Aorta (tissue), 5 donors: ENCODE measurements at places on chromosomes 12 and 14.

- no peak for DNase-seq
Measured at GRCh38 chr14:32727832-32728231, 210.8 kb upstream of the NPAS3 start.

GRCh38 chr14:70422538-70422937, 5.6 kb upstream of the SYNJ2BP start:
- no peak for DNase-seq

DNA sequence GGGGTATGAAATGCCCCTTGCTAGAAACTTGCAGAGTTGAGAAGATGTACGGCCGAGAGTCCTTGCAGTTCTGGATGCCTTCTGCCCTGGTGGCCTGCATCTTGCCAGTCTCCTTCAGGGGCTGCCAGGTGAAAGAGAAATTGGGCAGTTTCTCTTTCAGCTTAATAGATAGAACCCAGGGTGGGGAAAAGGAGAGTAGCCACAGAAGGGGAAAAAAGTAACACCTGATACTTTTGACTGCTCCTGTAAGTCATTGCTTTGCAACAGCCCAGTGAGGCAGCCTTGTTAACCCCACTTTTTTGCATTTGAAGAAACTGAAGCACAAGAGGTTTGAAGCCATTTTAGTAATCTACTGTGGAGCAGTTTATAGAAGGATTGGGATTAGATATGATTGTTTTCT, 27.6 kb downstream of the TDP1 start:
- DNase-seq = no peak

GRCh38 chr14:104585966-104586697, 6.6 kb downstream of the C14orf180 start:
- DNase-seq = peak; percentile 86

DNA sequence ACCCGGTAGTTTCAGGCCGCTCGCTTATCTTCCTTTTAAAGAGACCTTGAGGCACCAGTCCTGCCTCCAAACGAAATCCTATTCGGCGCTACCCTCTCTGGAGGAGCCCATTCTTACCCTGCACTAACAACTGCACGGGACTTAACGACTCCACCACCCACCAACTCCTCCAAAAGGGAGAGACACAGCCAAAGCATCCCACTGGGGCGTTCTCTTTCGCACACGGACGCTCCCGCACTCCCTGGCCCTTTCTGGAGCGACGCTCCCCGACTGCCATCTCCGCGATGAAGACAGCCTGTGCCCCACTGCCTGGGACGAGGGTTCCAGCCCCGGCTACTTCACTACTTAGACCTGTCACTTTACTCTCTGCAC, 650 bp downstream of the GALC start:
- peak; percentile 40 for DNase-seq

- DNase-seq = no peak
Measured at GRCh38 chr12:48454667-48455066, 17.7 kb upstream of the ANP32D start.

GRCh38 chr12:33602515-33602914, 162.9 kb upstream of the SYT10 start:
- DNase-seq = no peak

DNA sequence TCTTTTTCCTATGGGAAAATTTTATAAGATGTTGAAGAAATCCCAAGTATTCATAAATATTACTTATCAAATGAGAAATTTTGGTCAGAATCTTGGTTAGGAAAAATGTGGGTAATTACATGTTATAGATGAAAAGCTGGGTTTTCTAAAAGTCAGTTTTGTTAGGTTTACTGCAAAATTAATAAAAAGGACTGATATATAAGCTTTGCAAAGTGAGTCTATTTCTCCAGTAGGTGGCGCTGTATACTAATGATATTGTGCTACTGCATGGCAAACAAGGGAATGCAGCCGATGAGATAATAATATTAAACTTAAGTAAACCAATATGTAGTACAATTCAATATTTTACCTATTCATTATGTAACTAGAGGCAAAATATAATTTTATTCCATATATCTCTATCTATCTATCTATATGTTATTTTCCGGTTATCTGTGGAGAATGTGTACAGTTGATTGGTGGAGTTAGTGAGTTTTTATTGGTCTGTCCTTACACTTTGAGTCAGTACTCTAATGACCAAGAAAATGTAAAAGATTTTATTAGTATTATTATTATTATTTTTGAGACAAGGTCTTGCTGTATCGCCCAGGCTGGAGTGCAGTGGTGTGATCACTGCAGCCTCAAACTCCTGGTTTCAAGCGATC, 32.9 kb downstream of the MIPOL1 start:
- DNase-seq = no peak

DNA sequence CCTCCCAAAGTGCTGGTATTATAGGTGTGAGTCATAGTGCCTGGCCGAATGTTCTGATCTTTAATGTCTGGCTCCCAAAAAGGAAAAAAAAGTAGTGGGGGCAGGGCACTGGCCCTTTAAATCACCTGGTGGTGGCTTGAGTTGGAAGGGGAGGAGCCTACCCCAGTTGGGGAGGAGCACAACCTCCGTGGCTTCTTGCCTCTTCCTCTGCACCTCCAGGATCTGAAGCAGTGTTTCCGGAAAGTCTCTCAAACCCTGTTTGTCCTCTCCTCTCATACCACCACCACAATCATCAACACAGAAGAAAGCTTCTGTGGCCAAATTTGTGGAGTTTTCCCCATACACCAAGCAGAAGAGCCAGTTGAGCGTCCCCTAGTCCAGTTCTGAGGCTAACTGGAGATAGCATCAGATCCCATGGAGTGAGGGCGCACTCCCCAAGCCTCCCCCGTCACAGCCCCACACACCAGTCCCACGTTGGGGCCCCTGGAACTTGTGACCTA, 24.3 kb upstream of the RCOR1 start:
- DNase-seq = no peak

GRCh38 chr12:13163868-13164635, 32.5 kb upstream of the EMP1 start:
- DNase-seq = no peak

GRCh38 chr12:46177025-46177424, 91.8 kb downstream of the SLC38A1 start:
- DNase-seq = no peak

- peak; percentile 96 for DNase-seq
Measured at GRCh38 chr14:50045039-50045711, 71.2 kb downstream of the VCPKMT start.

DNA sequence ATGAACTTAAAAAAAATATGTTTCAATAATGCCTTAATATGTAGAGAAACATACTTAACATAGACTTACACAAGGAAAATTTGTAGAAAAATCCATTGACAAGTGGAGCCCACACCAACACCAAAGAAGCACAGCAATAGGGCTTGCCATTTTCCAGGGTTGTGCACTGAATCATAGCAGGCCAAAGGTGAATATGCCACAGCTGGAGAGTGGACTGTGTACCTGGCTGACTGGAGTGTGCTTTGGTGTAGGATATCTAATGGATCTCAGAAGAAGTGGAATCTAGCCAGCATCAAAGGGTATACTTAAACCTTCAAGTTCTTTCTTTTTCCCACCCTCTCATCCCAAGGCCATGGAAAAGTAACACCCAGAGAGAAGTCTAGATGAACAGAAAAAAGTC, 4.8 kb downstream of the RPL10L start:
- DNase-seq = no peak

DNA sequence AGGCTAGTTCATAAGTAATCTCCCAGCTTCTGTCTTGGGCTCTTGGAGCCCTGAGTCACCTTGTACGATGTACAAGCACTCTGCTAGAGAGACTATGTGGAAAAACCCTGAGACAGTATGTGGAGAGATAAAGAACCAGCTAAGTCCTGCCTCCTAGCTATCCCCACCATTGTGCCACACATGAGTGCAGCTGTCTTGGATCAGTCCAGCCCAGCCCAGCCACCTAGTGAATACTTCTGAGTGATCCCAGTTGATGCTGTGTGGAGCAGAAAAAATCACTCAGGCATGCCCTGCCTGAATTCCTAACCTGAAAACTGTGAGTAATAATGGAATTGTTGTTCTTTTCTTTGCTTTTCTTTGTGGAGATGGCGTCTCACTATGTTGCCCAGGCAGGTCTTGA, 5.1 kb upstream of the SERPINA6 start:
- no peak for DNase-seq

GRCh38 chr12:56020423-56021184, at the start of gene IKZF4:
Gene IKZF4 (plus strand): TSS chr12:56021043. CDS start chr12:56021494, 451 bp downstream.
- peak; percentile 72 for DNase-seq

DNA sequence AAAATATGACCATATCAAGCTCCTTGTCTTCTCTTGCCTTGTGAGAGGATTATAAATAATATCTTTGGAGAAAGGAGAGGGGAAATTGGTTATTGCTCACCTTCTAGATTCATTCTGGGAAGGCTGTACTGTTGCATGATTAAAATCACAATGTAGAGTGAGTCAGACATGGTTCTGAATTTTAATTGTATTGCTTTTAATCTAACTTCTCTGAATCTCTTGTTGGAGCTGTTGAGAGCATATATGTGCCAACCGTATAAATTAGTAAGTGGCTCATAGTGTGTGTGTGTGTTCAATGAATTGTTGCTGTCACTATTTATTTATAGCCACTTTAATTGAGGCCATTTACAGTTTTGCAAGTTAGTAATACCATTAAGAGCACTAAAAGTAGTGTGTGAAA, 56.1 kb downstream of the KCNJ8 start:
- no peak for DNase-seq

- DNase-seq = no peak
Measured at GRCh38 chr12:10178821-10179220, at the start of gene TMEM52B. Gene TMEM52B (plus strand): TSS chr12:10179032. CDS start chr12:10179575, 543 bp downstream.

DNA sequence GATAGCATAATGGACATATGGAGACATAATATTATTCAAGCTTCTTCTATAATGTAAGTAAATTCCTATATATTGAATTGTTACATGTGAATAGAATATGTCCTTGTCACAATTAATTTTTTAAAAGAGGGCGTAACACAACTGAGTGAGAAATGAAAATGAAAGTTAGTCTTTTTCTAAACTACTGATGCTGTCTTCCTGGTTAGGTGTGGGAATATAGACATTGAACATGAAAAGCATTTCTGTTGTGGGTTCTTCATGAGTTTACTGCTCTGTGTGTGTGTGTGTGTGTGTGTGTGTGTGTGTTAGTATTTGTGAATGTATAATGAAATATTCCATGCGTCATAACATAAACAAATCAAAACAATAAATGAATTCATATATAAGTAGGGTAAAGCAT, 40.5 kb upstream of the RTL1 start:
- no peak for DNase-seq

- DNase-seq = no peak
Measured at GRCh38 chr12:129103231-129103630, 250.0 kb downstream of the GLT1D1 start.

- no peak for DNase-seq
Measured at GRCh38 chr12:76864791-76865400, 13.9 kb downstream of the CSRP2 start.

GRCh38 chr12:87039536-87039935, 783.3 kb upstream of the MGAT4C start:
- no peak for DNase-seq

DNA sequence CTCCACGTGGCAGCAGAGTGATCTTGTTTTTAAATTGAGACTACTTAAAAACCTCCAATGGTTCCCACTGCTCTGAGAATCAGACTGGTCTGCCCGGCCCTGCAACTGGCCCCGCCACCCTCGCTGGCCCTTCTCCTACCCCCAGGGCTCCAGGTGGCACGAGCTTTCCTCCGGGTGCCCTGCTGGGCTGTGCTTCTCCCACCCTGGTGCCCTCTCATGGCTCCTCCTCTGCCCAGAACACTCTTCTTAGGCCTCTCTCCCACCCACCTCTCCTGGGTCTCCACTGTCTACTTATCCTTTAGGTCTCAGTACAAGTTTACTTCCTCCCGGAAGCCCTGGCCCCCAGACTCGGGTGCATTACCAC, 26.5 kb downstream of the CCDC92 start:
- no peak for DNase-seq

GRCh38 chr12:127809275-127809674, 457.7 kb upstream of the TMEM132C start:
- DNase-seq = no peak

DNA sequence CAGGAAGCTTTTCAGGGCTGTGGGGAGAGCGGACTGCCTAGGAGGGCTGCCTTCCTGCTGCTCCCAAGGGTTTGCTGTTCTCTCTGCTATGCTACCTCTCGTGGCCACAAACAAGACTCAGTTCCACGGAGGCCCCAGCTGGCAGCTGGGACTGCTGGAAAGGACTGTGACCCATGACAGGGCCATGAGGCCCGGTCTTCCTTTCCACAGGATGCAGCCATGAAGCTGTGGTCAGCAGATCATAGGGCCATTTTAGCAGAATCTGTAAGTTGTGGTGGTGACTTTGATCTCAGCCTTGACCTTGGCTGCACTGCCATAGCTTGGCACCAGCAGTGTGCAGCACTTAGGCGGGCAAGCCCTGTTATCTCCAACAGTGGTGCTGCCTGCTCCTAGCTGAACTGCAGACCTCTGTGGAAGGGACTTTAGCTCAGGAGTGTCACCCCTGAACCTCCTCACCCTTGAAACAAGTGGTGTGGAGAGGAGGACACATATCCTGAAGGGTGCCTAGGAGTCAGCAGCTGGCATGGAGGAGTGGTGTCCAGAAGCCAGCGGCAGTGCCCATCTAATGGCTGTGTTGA, 12.3 kb downstream of the KRT80 start:
- DNase-seq = no peak

- DNase-seq = no peak
Measured at GRCh38 chr14:104372390-104373054, 207.0 kb upstream of the C14orf180 start.

GRCh38 chr12:34349673-34349961, 327.3 kb downstream of the ALG10 start:
- no peak for DNase-seq

DNA sequence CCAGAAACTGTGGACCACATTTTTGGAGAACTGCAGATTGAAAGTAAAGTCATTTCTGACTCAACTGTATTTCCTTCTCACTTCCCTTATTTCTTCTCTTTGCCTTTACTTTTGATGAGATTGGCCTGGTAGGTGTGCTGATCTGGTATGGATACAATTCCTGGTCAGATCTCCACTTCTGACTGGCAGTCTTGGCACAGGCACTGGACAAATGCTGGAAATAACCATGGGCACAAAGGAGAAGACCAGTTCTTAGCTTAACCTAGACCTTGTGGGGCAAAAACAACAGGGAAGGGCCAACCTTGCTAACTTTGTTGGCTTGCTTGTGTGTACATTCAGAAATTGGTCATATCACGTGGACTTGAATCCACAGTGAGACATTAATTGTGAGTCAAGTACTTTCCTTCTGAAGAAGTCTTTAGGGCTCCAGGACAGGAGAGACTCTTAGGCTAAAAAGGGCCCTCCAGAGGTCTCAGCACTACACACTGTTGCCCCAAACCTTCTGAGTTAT, 75.0 kb downstream of the DIP2B start:
- DNase-seq = no peak

- DNase-seq = no peak
Measured at GRCh38 chr12:40727774-40728483, 35.7 kb downstream of the CNTN1 start.

DNA sequence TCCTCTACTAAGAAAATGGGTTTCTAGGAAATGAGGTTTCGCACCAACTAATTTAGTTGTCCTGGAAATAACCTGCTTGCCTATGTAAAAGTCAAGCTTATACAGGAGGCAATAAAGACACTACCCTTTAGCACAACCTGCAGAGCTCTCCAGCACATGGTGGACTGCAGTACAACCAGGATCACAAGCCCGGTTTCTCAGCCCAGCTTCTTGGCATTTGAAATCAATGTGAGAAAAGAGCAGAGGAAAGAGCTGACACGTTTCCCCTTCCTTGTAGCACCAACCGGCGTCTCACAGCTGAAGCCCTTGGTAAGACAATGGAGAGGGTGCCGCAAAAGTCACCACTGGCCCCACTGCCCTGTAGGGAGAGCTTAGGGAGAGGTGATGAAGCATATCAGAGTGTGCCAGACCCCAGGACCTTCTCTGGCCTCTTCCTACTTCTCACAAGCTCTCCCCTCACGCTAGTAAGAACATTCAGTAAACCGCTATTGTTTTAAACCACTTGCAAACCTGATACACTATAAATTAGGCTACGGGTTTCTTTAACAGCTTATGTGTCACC, 8.6 kb downstream of the SPTLC2 start:
- DNase-seq = no peak
